CD4-positive, alpha-beta T cell (primary cell): ENCODE measurements at places on chromosomes 4 and X. TPM values are rescaled to one million over a fixed set of nuclear protein-coding genes. Genes with fewer than 3 reads are reported as not detected.

- no peak for DNase-seq
These were observed 138.9 kb upstream of the TRAM1L1 start for GRCh38 chr4:117224256-117224655.

DNA sequence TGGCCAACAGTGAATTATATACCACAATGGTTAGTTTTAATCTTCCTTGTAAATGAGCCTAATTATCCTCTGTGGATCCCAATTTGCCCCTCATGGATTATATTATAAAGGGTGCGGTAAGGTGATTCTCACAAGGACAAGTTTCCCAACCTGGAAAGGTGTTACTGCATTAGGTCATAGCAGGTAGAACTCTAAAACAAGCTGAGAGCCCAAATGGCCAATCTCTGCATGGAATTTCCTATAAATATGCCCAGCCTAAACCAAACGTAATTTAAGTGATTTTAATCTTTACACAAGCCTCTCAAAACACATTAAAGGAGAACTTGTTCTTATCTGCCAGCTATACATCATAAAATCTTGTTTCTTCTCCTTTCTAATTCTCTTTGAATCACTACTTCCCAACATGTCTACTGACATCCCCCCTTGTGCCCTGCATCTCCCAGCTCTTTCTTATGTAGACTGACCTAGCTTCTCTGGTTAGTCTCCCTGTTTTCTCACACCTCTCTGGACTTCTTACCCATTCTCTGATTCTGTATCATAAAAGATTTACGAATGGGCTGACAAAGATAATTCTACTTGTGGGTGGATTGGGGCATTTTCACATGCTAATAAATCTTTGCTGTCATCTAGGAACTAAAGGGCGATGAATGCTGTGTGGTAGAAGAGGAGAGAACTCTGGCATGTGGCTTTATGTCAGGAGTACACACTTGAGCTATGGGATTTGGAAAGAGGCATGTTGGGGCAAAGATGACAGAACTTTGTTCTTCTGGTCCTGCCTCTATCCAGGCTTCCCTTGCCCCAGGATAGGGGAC lies 94.3 kb upstream of the PGRMC2 start:
- DNase-seq, result no peak

- no peak for DNase-seq
These were observed 743 bp upstream of the NRK start for GRCh38 chrX:105821471-105822121.

Gene GPR119
- total RNA-seq, result not detected

Gene GAGE12F
- total RNA-seq, result not detected

Gene SMIM31
- total RNA-seq, result not detected

DNA sequence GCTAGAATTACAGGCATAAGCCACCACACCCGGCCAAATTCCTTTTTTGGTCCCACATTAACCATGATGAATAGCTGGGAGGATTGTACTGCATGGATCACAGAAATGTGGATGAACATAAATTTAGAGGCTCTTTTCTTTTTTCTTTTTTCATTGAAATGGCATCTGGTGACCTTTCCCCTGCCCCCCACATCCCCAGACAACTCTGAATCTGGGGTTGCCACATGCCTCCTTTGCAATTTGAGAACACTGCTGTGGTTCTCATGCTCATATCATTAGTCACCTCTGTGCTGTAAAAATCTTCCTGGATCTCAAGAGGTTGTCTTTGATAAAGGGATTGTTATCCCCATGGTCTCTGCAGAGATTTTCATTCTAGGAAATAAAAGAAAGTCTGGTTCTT lies 22.8 kb upstream of the FMR1NB start:
- no peak for DNase-seq

DNA sequence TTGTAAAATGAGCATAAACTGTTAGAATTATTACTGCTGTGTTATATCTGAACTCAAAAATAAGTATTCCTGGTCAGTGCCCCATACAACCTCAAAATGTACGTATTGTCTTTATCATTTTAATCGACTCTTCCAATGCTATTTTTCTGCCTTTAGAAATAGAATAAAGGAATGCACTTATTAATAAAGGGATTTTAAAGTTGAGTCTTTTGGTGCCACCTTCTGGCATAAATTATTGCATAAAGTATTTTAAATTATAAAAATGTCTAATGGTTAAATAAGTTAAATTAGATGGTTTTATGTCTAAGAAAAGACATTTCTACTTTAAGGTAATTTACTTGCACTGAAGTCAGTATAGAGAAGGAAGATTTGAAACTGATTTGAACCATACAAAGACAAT lies 424.0 kb upstream of the NDST4 start:
- DNase-seq, result no peak

- DNase-seq, result no peak
These were observed 936.2 kb upstream of the LCORL start for GRCh38 chr4:18957716-18958115.

- DNase-seq, result no peak
These were observed 19.3 kb upstream of the HTRA3 start for GRCh38 chr4:8250227-8250626.

DNA sequence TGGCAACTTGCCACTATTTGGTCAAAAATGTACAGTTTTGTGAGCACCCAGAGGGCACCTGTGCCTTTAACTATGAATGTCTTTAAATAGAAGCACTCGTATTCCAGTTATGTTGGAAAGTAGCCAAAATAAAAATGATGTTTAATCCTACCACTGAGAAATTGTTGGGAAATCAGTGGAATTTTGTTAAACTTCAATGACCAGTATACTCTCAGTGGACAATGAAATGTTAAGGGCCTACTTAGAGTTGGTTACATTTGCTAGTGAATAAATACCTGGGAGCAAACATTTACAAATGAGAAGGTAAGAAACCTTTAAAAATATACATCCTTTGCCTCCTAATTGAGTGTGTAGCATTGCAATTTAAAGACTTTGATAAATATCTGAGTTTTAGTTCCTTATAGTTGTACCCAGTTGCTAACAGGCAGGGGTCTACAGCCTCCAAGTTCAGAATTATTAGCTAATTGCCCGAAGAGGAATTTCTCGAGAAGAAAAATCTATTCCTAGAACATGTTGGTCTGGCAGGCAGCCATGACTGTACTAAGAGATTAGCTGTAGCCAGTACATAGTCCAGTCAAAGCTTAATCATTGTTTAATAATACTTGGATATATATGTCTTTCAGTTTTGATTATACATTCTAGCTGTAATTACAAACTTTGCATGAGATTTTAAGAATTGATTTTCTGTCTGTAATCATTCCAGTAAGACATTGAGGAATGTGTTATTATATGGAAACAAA lies 93.2 kb downstream of the IL1RAPL2 start:
- DNase-seq, result no peak

- no peak for DNase-seq
These were observed 136.3 kb downstream of the ZNF330 start for GRCh38 chr4:141356963-141357335.

GRCh38 chr4:94354474-94354896 lies 11.8 kb upstream of the HPGDS start:
- no peak for DNase-seq

GRCh38 chr4:34771632-34772031 lies 1472.7 kb downstream of the ARAP2 start:
- DNase-seq, result no peak

GRCh38 chrX:8018934-8019333 lies 91.7 kb upstream of the PNPLA4 start:
- DNase-seq, result no peak

Gene NEUROG2
- not detected for total RNA-seq

- DNase-seq, result no peak
These were observed at the start of gene ARSJ for GRCh38 chr4:113979148-113979904. ARSJ (minus strand) TSS chr4:113979647; CDS start chr4:113978834, 813 bp downstream.

- no peak for DNase-seq
These were observed 6.7 kb upstream of the TEX13D start for GRCh38 chrX:124325732-124326131.

Gene COL4A6
- total RNA-seq, result not detected

Gene PDE6B
- 12.4 TPM for total RNA-seq

DNA sequence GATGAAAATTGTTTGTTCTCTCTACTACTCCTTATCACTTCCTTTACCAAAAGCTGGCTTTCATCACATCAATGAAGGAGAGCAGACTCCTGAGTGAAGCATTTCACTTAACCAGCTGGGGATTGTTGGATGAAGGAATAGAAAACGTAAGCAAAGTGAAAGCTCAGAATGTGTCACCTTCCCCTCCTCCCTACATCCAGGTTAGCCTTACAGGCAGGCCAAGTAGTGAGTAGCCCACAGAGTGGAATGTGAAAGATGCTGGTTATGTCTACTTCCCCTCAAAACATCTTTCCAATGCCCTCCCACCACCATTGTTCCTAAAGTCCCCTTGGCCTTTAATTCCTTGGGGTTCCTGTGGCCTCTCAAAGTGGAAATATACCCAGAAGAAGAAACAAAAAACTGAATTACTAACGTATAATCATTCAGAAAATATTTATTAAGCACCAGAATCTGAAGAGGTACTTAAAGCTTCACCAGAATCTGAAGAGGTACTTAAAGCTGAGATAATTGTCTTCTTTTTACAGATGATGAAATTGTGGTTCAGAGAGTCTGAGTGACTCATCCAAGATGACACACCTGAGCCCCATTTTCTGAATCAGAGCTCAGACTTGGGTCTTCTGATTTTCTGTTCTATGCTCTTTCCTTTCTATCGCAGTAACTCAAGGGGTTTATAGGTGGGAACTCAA lies 6.5 kb downstream of the P2RY4 start:
- DNase-seq, result no peak

Gene SPARCL1
- not detected for total RNA-seq

- no peak for DNase-seq
These were observed 11.3 kb downstream of the DOCK11 start for GRCh38 chrX:118506805-118507480.

DNA sequence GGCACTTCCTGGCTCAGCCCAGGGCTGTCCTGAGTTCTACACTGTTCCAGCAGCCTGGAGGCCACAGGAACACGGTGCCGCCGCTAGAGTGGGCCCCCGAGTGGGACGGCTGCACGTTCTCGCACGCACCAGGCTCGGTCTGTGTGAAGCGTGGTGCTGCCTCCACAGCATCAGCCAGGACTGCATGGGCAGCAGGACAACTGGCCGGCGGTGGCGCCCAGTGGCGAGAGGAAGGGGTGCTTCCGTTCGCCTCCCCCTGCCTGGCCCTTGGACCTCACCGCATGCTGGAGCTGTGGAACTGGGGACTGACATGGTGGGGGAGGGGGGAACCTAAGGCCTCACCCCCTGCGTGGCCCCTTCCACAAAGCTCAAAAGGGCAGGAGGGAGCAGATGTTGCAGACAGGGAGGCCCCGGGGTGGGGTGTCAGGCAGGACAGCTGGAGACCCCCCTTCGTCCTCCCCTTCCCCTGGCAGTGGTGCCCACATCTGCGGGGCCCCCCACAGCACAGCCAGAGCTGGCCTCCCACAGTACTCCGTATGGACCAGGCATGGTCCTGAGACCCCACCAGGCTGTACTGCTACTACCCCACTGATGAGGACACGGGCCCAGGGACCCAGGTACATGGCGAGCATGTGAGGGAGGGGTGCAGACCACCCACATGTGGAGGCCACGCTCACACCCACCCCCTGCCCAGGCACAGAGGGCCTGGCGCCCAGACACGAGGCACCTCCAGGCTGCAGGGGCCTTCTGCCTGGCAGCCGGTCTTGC lies 58.5 kb downstream of the ACOX3 start:
- no peak for DNase-seq

GRCh38 chr4:110735686-110736085 lies 112.8 kb upstream of the PITX2 start:
- no peak for DNase-seq

- DNase-seq, result no peak
These were observed 16.6 kb downstream of the TMEM255A start for GRCh38 chrX:120294651-120295050.

DNA sequence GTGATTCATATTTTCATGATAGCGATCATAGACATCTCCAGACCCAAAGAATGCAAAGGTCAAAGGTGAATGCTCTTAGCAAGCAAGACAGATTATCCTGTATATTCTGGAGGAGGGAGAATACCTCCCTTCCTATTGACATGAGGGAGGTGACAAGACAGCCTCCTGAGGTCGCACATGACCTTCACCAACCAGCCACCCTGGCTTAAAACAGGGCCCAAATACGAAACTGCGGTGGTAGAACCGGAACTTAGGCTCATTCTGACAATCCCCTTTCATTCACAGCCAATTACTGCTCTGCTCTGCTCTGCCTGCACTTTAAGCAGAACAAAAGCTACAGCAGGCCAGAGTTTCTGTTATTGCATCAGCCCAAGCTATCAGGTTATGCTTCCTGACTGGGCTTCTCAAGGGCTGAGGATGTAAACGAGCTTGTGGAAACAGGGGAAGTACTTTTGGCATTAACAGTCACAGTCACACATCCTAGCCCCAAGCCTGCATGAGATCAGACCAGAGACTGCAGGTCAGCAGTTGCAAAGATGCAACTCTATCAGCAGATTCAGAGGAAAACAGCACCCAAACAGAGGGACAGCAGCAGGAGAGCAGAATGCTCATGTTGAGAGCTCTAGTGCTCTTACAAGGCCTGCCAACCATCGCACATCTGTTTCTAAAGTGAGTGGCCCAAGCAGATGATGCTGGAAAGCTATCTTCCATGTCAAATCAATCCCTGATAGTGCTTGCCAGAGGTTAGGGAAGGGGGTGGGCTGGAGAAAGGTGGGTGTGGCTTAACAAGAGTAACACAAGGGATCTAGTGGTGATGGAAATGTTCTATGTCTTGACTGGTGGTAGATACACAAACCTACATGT lies 51.3 kb upstream of the MAP3K15 start:
- DNase-seq, result peak; percentile 28

DNA sequence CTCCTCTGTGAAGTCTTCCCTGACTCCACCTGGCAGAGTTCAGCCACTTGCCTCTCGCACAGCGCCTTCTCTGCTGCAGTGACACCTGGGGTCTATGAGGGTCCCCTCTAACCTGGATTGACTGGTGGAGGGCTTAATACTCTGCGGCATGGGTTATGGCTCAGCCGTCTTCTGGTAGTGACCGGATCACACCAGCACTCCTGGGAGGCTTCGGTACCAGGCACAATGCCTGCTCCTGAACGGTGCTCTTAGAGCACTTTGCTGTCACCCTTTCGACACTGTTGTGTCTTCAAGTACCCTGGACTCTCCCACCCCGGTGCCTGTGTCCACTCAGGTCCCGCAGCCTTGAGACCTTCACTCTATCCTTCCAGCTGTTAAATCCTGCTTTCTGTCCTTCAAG lies 50.0 kb downstream of the C4orf50 start:
- no peak for DNase-seq

Gene ATOH1
- total RNA-seq, result not detected

DNA sequence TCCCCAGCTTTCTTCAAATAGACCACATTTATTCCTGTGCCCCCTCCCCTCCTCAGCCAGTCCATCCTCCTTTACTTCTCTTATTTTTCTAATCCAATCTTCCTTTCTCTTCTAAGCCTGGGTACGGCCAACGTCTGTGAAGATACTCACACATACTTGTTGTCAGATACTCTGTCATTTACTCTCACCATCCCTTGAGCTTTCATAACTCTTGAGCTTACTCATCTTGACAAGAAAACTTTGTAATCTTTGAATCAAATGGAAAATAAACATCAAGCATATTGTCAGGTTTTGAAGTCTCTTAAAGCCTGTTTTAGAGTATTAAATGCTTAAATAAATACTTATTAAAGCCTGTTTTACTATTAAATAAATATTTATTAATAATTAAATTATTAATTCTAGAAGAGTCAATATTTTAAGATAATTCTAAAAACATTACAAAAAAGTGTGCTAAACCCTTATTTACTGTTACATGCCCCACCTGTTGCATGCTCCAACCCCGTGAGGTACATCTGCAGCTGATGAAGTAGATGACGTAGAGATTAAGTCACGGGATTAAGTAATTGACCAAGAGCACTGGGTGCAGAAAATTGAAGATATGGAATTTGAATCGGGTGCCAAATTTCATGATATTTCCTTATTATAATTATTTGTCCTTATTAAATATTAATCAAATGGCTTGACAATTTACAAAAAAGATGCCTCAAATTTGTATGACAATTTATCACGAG lies 1.5 kb upstream of the TRIML2 start:
- no peak for DNase-seq

- DNase-seq, result no peak
These were observed 220.2 kb upstream of the UGT8 start for GRCh38 chr4:114378305-114378903.
